ENCODE measurements at places on chromosomes 12 and 14. TPM values are rescaled to one million over a fixed set of nuclear protein-coding genes. Genes with fewer than 3 reads are reported as not detected.

The COX8C gene
- polyA plus RNA-seq, result not detected

DNA sequence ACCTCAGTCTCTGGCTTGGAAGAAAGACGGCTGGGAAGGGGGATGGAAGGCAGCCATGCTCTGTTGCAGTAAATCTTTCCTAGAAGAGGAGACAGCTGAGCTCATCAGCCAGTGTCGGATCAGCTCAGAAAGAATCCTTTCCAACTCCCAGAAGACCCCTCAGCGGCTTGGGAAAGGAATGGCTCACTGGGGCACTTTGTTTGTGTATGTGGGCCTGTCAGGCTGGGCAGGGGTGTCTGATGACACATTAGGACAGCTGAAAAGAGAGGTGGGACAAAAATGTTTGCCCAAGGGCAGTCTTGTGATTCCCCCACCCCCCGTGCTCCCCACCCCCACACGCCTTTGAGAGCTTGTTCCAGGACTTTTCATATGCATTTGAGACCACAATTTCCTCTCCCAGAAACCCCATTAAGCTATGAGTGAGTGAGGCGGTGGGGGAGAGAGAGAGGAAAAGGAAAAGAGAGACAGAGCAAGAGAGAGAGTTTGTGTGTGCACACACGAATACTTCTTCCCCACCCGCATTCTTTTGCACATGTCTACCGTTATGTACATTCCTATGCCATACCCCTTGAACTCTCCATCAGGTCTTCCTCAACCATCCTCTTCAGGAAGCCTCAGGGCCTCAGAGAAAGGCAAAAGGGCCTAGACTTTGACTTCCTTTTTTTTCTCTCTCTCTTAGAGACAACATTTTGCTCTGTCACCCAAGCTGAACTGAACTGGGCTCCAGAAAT lies 198.9 kb downstream of the ZFP36L1 start:
- no peak for DNase-seq

- DNase-seq, result peak; percentile 67
Observed at GRCh38 chr14:104971447-104972240, 6.5 kb downstream of the AHNAK2 start.

DNA sequence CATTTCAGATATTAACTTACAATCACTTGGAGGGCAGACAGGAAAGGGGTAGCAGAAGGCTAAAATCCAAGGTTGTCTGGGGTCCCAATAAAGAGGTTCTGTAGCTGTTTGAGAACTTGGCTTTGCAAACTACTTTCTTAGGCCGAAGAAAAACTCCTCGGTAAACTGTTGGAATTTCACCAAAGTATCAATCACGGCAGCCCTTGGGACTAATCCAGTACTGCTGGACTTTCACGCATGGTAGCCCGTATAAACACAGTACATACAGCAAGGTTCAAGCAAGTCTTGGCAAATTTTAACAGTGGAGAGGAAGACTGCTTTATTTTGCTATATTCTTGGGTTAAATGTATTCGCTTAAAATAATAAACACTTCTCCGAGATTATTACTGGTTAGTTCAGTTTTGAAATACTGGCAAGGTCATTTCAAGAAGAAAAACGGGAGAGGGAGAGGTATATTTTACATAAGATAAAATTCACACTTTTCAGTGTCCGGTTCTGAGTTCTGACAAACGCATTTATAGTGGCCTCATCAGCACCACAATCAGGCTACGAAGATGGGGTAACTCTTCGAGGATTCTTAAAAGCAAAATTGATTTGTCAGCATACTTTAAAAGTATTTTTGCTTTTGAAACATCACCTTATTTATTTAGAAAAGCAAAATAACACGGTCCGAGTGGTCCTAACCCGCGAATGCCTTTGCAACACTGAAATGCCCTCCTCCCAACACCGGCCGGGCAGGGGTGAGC lies 1.3 kb downstream of the SETD3 start:
- no peak for DNase-seq

GRCh38 chr14:64235652-64236640 lies 58.2 kb downstream of the ESR2 start:
- DNase-seq, result no peak

GRCh38 chr12:89951050-89951693 lies 242.5 kb upstream of the ATP2B1 start:
- DNase-seq, result no peak

DNA sequence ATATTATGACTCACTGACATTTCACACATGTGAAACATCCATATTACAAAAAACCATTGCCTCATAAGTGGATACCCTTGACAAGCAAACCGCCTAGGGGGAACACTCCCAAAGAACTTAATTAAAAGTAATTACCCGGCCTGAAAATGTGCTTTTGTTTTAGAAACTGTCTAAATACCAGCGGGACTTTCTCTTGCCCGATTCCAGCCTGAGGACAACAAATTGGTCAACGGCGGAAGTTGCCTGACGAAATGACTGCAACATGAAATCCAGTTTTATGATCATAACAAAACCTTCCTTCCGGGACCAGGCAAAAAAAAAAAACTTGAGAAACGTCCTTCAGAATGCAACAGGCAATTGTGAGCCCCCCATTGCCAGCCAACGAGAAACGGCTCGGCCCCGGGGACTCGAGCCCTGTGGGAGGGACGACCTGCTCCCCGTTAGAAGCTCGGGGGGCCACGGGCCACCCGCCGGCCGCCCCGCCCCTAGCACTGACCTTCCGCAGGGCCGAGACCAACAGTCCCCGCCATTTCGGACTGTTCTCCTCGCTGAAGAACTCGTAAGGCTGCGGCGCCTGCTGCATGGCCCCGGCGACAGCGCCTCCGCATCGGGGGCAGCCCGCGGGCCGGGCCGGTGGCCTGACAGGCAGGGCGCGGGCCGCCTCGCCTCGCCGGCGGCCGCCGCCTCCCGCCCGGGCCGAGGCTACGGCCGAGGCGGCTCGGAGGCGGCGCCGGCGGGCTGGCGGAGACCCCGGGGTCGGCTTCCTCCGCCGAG lies 490 bp downstream of the SOS2 start:
- peak; percentile 90 for DNase-seq

- no peak for DNase-seq
Observed at GRCh38 chr12:113285679-113286610, 49.0 kb downstream of the SLC8B1 start.

DNA sequence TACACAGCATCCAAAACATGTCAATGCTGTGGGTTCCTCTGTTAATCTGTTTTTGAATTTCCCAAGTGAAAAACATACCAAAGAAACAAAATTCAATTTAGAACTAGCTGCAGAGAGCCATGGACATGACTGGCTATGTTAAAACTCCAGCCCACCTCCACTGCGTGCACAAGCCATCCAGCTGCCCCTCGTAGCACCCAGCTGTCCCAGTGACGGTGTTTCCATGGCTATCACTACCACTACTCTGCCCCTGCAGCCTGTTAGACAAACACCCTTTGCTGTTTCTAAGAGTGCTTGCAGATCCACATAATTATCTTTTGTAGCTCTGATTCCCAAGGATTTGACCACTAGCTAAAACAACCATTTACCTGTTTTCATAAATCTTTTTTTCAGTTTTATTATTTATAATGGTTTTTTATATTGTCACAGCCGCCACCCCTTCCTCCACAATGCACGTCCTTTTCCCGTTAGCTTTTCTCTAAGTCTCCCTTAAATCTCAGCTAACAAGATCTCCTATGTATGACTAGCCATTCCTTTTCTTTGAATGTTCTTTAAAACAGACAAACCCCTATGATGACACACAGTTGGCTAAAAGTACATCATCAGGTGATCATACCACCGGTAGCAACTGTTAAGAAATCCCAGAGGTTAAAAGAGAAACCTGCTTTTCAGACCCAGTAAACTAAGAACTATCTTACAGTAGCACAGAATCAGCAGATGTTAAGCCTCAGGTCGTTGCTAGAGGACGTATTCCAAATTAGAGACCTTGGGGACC lies 37.8 kb upstream of the NAA30 start:
- no peak for DNase-seq

Data from left lung (tissue), 14 donors.